ENCODE measurements at places on chromosomes 2 and 18.

DNA sequence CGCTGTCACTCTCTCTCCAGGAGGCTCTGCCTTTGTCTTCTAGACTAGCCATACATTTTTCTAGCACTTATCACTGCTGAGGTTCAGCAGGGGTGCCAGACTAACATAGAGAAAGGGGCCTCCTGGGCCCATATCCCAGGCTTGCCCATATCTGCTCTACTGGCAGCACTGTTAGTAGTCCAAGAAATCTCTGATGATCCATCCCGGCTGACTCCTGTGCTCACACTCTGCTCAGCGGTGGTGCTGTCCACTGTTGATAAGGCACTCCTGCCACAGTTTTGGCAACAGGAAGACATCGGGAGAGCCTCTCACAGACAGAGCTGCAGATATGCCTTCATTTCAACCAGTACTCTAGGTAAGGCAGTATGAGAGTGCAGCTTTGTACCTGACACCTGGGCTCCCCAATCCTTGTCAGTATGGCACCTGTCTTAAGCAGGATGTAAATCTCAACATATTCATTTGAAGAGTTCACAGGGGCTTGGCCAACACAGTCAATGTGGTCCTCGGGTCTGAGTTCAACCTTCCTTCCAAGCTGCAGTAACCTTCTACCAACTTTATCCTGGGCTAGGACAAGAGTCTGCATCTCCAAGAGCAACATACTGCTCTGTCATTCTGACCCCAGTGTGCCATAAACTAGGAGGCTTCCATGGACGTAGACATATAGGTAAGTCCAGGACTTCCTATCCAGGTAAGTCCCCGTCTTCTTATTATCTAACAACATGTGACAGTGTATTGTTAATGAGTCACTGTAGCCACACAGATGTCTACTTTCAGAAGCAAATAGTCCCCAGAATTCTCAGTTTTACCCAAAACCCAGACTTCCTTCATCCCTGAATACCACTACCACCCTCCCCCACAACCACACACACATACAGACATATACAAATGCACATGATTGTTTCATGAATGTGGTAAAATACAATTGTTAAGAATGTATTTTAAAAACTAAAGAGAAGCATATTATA lies 16.2 kb downstream of the KLF7 start:
- no peak for DNase-seq

- DNase-seq: no peak
Observed at GRCh38 chr2:55452879-55453278, 33.2 kb upstream of the CCDC88A start.

GRCh38 chr2:237485304-237485703 lies 1.7 kb upstream of the MLPH start:
- no peak for DNase-seq

DNA sequence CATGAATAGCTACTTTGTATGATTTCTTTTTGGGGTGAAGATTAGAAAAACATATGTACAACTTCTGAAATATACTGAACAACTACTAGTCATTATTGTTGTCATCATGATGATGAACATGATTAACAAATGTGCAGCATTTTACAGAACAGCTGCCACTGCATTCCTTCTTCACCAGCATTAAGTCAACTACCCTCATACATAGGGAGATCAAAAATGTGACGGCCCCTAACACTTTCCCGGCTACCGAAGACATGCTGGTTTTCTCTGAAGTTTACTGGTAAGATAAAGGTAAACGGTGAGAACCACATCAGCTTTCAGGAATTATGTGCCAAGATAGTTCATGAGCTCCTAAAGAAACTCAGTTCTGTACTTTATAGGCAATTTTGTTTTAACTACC lies 121.0 kb upstream of the LRATD1 start:
- peak; percentile 26 for DNase-seq

DNA sequence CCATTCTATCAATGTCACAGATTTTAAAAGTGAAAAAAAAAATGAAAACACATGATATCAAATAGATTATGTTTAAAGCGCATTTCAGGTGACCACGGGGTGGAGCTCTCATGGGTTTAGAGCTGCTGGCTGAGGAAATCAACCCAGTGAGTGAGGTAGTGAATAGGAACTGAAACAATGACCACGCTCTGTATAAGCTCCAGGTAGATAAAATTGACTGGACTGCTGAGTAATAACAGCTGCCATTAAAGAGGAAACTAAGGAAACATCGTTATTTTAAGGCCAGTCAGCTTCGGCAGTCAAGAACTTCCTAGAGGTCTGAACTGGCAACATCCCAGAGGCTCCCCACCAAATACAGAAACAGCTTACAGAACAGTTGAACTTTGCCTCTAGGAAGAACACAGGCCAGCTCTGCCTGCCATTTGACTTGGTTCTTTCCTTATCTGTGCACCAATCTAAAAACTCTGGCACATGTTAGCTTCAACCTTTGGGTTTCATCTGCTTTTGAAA lies 185.9 kb downstream of the PDE1A start:
- no peak for DNase-seq

DNA sequence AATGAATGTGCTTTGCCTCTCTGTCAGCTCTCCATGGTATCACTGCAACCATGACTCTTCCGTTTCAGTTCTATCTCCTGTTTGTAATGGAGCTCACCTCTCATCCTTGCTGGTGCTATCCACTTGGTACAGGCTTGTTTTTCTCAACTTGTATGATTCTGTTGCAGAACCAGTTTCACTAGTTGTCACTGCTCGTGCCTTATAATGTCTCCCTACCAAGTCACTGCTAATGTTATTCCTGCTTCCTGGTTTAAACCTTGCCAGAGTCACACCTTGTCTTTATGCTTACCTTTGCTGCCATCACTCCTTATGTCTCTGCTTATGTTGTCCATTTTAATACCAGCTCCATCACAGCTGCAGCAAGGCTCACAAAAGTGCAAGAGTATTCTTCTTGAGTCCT lies 1191.0 kb upstream of the LRRTM1 start:
- no peak for DNase-seq

- DNase-seq: no peak
Observed at GRCh38 chr2:55031505-55031904, 18.7 kb downstream of the RTN4 start.

DNA sequence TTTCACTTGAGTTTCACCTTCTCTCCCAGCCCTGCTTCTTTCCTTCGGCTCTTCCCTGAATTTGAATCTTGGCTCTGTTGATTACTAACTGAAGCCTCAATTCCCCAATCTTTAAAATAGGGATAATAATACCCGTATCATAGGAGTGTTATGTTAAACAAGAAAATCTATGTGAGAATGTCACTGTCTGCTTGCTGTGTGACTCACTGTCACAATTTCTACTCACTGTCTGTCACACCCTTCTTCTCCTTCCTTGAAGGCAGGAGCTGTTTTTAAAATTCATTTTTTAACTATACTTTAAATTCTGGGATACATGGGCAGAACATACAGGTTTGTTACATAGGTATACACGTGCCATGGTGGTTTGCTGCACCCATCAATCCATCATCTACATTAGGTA lies 141.6 kb upstream of the CXCR4 start:
- no peak for DNase-seq

DNA sequence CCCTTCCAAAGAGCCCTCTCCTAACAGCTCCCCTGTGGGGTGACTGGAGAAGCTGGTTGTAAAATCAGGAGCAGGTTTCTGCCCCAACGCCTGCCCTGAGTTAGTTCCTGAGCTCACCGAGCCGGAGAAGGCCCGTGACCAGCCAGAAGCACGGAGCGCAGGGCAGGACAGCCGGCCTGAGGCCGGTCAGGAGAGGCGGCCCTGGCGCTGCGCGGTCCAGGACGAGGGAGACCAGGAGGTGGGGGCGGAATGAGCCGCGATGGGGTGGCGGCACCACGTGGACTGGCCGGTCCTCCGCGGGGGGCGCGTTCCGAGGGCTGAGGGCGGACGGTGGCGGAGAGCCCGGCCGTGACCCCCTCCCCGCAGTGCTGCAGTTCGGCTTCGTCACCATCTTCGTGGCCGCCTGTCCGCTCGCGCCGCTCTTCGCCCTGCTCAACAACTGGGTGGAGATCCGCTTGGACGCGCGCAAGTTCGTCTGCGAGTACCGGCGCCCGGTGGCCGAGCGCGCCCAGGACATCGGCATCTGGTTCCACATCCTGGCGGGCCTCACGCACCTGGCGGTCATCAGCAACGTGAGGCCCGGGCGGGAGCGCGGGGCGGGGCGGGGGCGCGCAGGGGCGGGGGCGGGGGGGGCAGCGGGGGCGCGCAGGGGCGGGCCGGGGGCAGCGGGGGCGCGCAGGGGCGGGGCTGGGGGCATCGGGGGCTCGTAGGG lies 29.0 kb downstream of the ANO7 start:
- DNase-seq: no peak

DNA sequence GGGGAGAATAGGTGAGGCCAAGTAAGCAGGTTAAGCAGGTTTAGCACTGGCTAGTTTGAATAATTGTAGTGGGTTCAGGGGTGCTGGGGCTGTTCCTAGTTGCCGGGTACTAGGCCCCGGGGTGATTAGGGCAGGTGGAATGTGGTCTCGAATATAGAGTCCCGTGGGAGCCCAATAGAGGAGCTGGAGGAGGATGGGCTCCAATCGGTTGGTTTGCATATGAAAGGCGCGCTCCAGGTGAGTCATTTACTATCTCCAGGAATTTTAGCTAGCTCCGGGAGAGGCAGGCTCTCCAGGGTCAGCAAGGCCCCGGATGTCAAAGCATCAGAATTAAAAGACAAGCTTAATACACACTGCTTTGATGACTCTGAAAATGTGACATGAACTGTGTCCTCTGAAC lies 304.0 kb downstream of the ZNF521 start:
- peak; percentile 47 for DNase-seq

DNA sequence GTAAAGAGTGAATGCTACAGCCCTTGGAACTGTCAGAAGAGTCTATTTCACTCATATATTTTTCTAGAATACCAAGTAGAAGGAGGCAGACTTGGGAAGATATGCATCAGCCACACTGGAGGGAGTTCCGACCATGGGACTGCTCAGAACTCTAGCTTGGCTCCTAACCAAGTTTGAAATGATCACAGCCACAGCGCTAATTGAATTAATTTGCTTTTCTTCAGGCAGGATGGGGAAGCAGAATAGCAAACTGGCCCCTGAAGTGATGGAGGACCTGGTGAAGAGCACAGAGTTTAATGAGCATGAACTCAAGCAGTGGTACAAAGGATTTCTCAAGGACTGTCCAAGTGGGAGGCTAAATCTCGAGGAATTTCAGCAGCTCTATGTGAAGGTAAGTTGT lies 51.4 kb downstream of the VSNL1 start:
- DNase-seq: peak; percentile 55

DNA sequence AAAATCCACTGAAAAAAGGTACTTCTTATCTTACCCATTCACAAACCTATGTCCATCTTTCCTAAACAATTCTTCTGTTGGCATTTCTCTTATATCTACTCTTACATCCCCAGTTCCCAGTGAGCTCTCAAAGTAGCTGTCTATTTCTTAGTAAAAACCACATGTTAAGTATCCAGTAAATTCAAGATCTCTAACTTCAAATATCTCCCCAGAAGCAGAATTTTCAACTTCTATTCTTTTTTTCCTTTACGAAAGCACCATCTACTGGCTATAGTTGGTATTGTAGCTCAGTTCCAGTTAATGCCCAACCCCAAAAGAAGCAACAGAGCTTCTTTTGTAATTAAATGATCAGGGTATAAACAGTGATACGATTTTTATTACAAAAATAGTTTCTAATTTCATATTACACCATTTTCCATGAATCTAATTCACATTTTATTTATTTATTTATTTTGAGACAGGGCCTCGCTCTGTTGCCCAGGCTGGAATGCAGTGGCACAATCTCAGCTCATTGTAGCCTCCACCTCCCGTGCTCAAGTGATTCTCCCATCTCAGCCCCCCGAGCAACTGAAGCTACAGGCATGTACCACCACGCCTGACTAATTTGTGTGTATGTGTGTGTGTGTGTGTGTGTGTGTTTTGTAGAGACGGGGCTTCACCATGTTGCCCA lies 28.5 kb downstream of the HRH4 start:
- DNase-seq: no peak

DNA sequence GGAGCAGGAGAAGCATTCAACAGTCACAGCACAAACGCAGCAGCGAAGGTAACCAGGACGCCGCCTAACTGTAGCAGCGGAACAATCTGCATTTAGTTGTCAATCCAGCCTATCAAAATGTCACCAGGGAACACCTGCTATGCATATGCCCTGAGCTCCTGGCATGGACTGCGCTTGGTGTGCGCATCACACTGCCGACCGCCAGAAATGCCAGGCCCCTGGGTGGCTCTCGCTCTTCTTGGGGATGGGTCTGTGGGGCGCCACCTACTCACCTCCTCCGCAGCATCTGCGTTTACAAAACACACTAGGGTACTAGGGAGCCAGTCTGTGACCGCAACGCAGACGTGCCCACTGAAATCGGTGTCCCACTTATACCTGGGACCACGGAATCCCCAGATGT lies 31.7 kb downstream of the ZNF516 start:
- DNase-seq: peak; percentile 75

DNA sequence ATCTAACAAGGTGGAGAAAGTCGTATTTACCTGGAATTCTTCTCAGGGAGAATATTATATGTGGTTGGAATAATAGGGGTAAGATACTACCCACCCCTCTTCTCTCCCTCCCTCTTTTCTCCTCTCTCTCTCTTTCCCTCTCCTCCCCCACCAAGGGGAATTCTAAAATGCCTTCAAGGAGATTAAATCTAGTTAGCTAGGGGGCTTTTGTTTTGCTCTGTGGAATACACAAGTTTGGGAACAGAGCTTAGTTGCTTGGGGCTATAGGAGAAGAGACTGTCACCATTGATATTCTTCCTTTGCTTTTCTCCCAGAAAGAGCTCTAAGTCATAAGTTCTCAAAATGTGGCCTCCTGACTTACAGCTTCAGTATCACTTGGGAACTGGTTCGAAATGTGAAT lies 34.5 kb downstream of the TAF1B start:
- no peak for DNase-seq

GRCh38 chr2:236970656-236971010 lies 115.1 kb upstream of the COPS8 start:
- no peak for DNase-seq

DNA sequence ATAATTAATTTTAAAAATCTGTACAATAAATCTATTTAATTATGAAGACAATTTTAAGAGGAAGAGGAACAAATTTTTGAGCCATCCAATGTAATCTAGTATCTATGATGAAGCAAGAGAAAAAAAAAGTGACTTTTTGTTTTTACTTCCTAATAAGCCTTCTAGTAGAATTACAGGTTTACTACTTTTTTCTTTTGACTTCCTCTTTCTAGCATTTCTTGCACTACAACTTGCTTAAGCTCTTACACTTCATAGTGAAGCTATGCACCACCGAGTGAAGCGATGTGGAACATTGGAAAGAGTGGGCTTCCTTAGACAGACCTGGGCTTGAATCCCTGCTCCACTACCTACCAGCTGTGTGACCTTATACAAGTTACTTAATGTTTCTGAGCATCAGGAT lies 2.1 kb downstream of the SERPINB2 start:
- no peak for DNase-seq

- no peak for DNase-seq
Observed at GRCh38 chr2:119455066-119455718, 23.5 kb downstream of the TMEM37 start.

- no peak for DNase-seq
Observed at GRCh38 chr2:201126308-201127151, 10.6 kb downstream of the CFLAR start.

DNA sequence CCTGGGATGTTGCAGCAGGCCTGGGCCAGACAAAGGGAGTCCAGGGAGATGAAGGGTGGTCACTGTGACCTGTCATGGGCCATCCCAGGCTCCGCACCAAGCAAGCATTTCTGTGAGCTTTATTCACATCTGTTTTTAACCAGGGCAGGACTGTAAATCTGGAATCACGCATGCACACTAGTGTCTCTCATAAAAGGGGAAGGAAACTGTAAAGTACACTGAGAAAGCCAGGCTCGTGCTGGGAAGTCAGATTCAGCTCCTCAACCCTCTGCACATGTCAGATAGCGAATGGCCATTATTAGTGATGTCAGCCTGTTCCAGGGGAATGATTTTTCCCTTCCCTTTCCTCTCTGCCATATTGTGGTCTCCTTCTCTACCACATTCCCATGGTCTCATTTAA lies 818.6 kb upstream of the RAB6C start:
- DNase-seq: no peak
